Stimulated activated CD8-positive, alpha-beta memory T cell treated with anti-CD3 and anti-CD28 coated beads, Interleukin-7, amount 100 ng/mL, for 48 hours (primary cell): ENCODE measurements at places on chromosomes 2 and 18.

DNA sequence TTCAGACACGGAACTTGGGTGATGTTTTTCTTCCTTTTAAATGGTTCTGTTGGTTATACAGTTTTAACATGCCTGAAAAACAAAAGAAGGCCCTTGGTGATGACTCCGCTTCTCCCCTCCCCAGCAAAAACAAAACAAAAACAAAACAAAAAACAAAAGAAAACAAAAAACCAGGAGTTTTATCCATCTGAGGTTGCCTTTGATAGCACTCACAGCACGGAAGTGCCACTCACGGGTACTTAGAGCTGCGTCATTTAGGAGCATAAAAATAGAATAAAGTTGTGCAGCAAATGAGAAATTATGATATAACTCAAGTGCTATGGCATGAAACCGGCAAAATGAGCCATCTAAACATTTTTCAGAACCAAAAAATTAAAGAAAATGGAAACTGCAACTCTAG, 57.7 kb downstream of the ZEB2 start:
- DNase-seq = no peak

DNA sequence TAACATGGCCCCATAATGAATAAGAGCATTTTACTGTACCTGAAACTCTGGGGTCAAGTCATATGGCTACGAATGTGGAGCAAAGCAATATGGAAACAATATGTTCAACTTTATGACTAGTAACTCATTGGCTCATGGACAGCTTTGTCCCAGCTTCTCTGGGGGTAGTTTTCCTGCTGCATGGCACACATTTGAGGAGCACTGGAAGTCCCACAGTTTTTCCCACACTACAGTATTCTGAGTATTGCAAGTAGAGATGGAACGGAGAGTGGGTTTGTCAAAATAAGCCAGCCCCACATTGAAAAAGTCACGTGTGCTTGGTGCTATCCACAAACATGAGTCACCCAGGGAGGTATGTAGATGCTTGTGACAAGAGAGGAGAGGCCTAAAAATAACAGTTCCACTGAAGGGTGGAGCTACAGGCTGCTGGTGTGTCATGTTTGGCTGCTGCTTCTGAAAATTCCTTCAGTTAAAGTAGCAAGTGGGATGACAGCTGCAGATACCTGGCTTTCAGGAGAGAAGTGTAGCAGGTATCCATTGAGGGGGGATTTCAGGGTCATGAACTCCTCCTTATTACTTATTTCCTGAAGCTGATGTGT, 48.2 kb upstream of the CTAGE1 start:
- no peak for DNase-seq

GRCh38 chr18:11520536-11520935, 88.9 kb upstream of the SLC35G4 start:
- DNase-seq = no peak

GRCh38 chr18:56157541-56157940, 480.9 kb downstream of the TXNL1 start:
- DNase-seq = no peak

- DNase-seq = peak; percentile 70
Observed at GRCh38 chr2:7672027-7672684, 754.9 kb downstream of the RNF144A start.

- DNase-seq = no peak
Observed at GRCh38 chr18:136433-136832, 21.9 kb upstream of the USP14 start.

DNA sequence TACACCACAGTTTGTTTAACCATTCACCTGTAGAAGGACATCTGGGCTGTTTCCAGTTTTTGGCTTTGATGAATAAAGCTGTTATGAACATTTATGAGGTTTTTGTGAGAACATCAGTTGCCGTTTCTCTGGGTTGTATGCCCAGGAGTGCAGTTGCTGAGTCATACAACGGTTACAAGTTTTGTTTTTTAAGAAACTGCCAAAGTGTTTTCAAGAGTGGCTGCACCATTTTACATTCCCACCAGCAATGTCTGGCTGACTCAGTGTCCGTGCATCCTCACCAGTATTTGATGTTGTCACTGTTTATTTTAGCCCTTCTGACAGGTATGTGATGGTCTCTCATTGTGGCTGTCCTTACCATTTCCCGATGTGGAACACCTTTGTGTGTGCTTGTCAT, 48.0 kb upstream of the GPR17 start:
- DNase-seq = no peak

DNA sequence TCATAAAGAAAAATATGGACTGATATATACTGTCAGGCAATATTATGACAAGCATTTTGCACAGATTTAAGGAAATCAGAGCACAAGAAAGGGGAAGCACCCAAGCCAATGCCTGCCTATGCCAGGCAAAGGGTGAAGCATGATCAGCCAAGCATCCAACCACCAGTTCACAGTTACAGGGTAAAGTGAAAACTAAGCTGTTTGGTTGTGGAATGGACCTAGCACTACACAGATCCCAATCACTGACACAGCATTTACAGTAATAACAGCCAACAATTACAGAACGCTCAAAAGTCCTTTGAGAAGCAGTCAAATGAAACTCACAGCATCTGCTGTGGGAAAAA, 90.3 kb downstream of the SP3 start:
- no peak for DNase-seq

DNA sequence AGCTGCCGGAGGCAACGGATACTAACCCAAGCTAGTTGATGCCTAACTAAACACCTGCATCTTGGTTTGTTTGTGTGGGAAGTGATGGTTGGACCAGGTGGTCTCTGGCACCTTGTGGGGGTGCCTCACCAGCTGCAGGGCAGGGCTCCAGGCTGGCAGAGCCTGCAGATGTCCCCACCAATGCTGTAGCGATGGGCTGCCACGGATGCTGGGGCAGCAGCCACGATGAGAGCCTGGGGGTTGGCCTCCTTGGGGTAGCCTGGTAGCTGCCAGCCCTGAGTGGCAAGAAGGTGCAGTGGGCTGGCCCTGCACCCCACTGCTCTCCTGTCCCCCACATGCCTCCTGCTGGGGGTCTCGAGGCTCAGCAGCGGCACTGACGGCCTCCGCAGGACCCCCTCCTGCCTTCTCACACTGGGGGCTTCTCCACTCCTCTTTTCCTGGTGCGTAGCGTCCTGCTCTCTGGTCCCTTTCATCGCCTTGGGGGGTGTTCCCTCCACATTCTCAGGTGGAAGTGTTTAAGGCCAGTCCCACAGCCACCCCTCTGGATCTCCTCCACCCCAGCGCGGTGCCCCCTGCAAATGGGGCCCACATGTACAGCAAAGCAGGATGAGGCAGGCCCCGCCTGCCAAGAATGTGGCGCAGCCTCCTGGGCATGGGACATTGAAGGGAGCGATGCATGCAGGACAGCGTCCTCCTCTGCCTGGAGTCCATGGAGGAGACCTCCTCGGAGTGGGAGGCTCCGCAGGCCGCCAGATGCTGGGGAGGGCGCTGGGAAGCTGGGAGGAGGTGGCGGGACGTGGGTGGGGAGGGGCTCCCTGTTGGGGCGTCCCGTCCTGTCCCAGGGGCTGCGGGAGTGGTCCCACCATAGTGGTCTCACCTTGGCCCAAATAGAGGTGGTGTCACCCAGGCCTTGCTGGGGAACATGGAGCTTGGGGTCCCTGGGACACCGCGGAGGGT, 173.1 kb downstream of the ASB1 start:
- no peak for DNase-seq

DNA sequence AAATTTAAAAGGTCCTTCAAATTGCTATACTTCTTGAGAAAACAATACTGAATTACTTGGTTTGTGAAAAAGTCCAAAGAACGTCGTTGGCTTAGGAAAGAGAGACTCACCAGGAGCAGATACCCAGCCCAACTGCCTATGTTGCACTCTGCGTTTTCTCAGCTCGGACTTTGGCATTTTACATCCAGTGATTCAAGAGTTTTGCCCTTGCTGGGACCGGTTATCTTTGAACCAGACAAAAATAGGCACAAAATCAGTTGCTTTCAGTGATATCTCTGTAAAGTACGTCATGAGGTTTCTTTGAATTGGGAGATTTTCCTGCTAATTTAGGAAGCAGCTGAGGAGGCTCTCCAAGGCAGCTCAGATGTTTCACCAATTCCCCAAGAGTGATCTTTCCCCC, 29.3 kb downstream of the FHOD3 start:
- DNase-seq = no peak

GRCh38 chr18:35000457-35000856, 40.8 kb upstream of the MAPRE2 start:
- DNase-seq = no peak

DNA sequence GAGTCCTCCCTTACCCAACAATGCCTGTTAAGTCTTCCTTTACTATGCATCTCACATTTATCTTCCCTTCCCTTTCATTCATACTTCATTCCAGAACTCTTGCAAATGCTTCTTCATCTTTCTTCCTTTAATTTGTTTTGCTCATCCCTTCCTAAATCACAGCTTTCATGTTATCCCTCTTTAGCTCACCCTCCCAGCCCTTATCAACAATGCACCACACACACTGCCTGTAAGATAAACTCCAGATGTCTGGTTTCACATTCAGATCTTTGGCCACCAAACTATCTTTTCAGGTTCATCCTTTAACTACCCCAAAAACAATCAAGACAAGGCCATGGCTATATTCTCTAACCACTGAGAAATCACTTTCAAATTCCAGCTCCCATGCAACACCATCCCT, 3.4 kb downstream of the CCDC93 start:
- no peak for DNase-seq

DNA sequence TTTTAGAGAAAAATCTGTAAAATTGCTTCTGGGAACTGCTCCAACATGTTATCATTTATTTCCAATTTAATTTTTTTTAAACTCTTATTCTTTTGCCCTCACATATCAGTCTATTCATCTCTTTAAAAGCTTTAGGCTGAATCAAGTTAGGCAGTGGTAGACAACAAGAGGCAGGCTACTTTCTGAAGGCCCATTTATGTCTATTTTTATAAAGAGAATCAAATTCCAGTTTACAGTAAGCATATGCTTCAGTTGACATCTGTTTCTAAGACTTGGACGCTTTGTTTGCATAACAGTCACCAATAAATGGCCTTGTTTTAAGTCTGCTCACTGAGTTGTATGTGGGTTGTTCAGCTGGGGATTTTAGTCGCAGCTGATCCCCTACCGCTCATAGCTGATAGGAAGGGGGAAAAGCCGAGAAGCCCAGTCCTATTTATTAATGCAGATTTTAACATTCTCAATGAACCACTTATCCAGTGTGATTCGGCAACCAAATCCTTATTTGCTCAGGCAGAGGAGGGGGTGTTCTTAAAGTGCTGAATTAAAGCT, 260.4 kb upstream of the SIX3 start:
- DNase-seq = no peak
